T-cell (primary cell): ENCODE measurements at places on chromosomes 5 and 9. TPM values are rescaled to one million over a fixed set of nuclear protein-coding genes. Genes with fewer than 3 reads are reported as not detected.

TAF1L gene
- total RNA-seq, result not detected

ERCC6L2 gene
- total RNA-seq, result 50.5 TPM

ISL1 gene
- not detected for total RNA-seq

GAPT gene
- 0.38 TPM for total RNA-seq

PTAR1 gene
- total RNA-seq, result 68.3 TPM

DBH gene
- total RNA-seq, result 0.82 TPM

CKMT2 gene
- total RNA-seq, result 0.38 TPM

TMEM252 gene
- not detected for total RNA-seq

LCN6 gene
- total RNA-seq, result not detected

ADRB2 gene
- 3.9 TPM for total RNA-seq

SPATA31C1 gene
- not detected for total RNA-seq

MARCOL gene
- not detected for total RNA-seq

CAVIN4 gene
- 0.16 TPM for total RNA-seq

MELK gene
- 0.92 TPM for total RNA-seq

LTC4S gene
- 3.6 TPM for total RNA-seq

CNTNAP3 gene
- not detected for total RNA-seq

ANKDD1B gene
- 0.37 TPM for total RNA-seq

GPR150 gene
- 1.4 TPM for total RNA-seq

SHC3 gene
- total RNA-seq, result not detected

CENPH gene
- total RNA-seq, result 7.0 TPM

ROPN1L gene
- total RNA-seq, result 0.95 TPM

PCDHB8 gene
- not detected for total RNA-seq

SHISAL2B gene
- total RNA-seq, result not detected

FOXD4 gene
- total RNA-seq, result 0.35 TPM

ARL10 gene
- total RNA-seq, result 19.2 TPM

PCDH1 gene
- total RNA-seq, result 0.82 TPM

CCDC152 gene
- total RNA-seq, result 5.6 TPM

PCDHGA8 gene
- total RNA-seq, result 0.13 TPM

TRIP13 gene
- 0.68 TPM for total RNA-seq
